ENCODE measurements at places on chromosomes 11 and 22. TPM values are rescaled to one million over a fixed set of nuclear protein-coding genes. Genes with fewer than 3 reads are reported as not detected.

GRIK4 gene
- total RNA-seq, result 0.11 TPM

CRYBA4 gene
- total RNA-seq, result not detected

TRIM29 gene
- not detected for total RNA-seq

KCNJ11 gene
- not detected for total RNA-seq

ARHGAP8 gene
- 0.89 TPM for total RNA-seq

SCUBE1 gene
- total RNA-seq, result 0.68 TPM

BACE1 gene
- 75.0 TPM for total RNA-seq

PRODH gene
- total RNA-seq, result 11.2 TPM

CCDC15 gene
- total RNA-seq, result 1.3 TPM

SCGB2A2 gene
- not detected for total RNA-seq

SHISAL1 gene
- 6.1 TPM for total RNA-seq

OR6A2 gene
- total RNA-seq, result not detected

UPK3A gene
- not detected for total RNA-seq
